ENCODE measurements at places on chromosomes 3 and 15.

GRCh38 chr3:71268462-71268999 lies 315.0 kb downstream of the FOXP1 start:
- DNase-seq: no peak

DNA sequence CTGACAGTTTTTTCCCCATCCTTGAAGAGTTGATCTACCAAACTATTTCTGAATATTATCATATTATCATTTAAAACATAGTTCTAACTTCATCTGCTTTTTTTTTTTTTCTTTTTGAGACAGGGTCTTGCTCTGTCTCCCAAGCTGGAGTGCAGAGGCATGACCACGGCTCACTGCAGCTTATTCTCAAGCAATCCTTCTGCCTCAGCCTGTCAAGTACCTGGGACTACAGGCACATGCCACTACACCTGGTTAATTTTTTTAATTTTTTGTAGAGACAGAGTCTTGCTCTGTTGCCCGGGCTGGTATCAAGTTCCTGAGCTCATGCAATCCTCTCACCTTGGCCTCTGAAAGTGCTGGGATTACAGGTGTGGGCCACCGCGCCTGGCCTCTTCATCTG lies 1.3 kb downstream of the EIF2AK4 start:
- no peak for DNase-seq

DNA sequence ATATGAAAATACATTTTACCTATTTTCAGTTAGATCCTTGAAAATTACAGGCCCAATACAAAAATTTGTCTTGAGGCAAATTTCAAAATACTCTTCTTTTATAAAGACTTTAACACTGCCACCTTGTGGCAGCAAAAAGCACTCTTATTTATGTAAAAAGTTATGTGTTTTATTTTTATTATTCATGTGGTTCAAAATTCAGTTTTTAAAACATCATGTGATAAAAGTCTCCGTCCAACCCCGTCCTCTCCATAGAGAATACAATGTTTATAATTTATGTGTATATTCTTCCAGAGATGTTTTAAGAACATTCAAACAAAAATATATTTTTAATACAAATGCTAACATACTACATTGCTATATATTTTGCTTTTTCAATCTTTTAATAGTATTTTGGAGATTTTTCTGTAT lies 36.9 kb upstream of the TRIM59 start:
- DNase-seq: peak; percentile 36

- DNase-seq: no peak
Observed at GRCh38 chr15:36571301-36571700, 8.1 kb upstream of the CDIN1 start.

Data from stromal cell of bone marrow (primary cell).